GM19239 (cell line): ENCODE measurements at places on chromosomes 4 and X.

GRCh38 chrX:105228602-105229001 is 8.1 kb upstream of the TEX13A start:
- no peak for DNase-seq

DNA sequence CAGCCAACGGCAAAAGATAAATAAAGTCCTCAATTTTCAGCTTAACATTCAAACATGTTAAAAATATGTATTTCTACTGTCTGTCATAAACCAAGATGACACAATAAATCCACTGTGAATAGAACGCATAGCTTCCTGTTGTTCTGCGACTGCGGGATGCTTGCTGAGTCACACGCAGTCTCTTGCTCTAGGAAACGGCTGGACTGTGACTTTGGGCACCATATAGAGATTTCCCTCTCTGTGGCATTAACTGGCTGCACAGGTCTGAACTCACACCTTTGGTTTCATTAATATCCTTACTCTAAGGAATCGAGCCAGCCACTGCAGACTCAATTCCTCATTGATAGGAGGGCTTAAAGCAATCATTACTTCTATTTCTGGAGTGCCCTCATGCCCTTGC is 8.4 kb downstream of the BEND4 start:
- DNase-seq = no peak

DNA sequence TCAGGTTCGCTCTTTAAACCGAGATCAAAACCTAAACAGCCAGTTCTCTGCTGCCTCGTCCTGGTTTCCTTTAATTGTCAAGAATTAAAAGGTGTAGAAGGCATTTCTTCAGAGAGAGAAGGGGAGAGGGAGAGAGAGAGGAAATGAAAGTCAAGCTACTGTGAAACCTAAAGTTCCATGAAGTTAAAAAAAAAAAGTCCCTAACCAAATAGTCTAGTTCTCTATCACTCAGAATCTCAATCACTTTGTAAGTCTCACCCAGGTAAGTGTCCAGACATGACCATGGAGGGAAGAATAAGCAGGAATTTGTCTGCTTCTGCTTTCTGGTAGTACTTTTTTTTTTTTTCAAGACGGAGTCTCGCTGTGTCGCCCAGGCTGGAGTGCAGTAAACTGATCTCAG is 18.8 kb upstream of the SMIM14 start:
- DNase-seq = no peak

DNA sequence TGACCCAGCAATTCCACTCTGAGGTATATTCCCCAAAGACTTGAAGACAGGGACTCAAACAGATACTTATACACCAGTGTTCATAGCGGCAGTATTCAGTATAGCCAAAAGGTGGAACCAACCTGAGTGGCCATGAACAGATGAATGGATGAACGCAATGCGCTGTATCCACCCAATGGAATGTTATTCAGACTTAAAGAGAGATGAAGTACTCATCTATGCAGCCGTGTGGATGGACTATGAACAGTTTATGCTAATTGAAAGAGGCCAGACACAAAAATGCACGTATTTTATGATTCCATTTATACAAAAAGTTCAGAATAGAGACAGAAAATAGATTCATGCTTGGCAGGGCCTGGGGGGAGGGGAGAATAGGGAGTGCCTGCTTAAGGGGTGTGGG is 26.3 kb downstream of the PRPS2 start:
- DNase-seq = no peak

GRCh38 chr4:7377223-7377865 is 57.4 kb downstream of the PSAPL1 start:
- no peak for DNase-seq

GRCh38 chrX:41178201-41178600 is 93.0 kb downstream of the USP9X start:
- no peak for DNase-seq

- DNase-seq = no peak
Measured at GRCh38 chr4:146246381-146246780, 32.0 kb downstream of the REELD1 start.

DNA sequence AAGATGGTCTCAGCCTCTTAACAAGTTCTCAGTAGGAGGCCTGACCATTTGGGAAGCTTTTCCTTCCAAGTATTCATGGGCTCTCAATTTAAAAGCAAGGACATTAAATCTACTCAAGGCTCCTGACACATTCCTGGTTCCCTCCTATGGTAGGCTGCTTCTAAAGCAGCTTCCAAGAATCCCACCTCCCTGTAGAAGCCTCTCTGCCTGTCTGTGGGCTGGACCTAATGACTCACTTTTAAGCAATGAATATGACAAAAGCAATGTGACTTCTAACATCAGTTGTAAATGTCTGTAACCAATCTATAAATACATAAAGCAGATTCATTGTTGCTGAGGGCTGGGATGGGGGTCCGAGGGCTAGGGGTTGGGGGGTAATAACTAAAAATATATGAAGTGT is 99.5 kb upstream of the FAM9B start:
- no peak for DNase-seq

DNA sequence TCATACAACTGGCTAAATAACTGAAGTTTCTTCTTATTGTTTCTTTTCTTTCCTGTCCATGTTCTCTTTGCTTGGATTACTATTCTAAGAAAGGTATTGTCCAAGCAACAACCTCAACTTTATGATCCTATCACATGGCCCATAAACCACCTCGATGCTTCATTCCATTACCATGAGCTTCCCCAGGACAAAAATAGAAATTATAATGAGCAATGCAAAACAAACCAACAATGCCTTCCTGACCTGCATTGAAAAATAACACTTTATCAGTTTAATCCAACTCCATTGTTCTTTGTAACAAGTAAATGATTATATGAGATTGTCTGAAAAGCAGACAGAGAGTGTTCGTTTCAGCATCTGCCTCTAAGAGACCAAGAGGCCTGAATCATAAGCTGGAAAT is 148.8 kb downstream of the HS6ST2 start:
- DNase-seq = no peak

DNA sequence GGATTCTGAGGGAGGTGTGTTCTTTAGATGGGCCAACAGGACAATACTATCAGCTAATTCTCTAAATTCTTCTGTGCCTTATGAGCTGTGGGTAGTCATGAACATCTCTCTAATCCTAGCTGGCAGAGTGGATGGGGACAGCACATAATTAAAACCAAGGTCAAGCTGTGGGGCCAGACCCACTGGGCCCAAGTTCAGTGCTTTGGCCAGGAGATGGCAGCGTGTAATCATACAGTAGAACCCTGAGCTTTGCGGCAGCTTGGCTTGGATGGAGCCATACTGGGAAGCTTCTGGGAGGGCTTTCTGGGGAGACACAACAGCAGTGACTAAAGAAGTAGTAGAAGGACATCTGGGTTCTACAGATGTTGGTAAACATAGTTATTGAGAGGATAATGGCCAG is 140.3 kb upstream of the CXCL13 start:
- DNase-seq = no peak

DNA sequence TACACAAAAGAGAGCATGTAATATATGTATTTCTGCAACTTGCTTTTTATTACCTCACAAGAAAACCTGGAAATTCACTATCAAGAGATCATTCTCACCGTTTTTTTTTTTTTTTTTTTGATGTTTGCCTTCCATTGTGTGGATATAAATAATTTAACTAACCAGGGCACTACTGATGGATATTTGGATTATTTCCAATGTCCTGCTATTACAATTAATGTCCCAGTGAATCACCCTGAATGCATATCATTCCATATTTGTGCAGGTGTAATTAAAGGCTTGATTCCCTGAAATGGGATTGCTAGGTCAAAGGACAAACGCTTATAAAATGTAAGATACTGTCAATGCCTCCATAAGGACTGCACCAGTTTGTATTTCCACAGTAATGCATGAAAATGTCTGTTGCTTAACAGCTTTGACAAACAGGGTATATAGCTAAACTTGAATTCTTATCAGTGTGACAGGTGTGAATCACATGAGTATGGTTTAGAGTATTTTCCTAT is 87.8 kb downstream of the NCAPG start:
- DNase-seq = no peak

- DNase-seq = no peak
Measured at GRCh38 chr4:162700815-162701361, 465.8 kb downstream of the NAF1 start.

- DNase-seq = no peak
Measured at GRCh38 chr4:144204431-144204830, 63.9 kb upstream of the GYPA start.

- no peak for DNase-seq
Measured at GRCh38 chr4:4704267-4704666, 155.2 kb upstream of the MSX1 start.

DNA sequence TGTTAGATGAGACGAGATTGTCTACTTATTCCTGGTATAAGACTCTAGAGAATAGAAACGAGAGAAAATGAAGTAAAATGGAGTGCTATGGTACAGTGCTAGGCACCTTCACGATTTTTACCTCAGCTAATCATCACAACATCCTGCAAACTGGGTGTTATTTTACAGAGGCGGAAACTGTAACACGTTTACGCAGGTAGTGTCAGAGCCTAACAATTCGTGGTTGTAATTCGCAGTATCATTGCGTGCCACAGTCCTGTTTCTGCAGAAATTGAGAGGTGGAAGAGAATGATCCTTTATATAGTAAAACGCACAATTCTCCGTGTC is 383 bp upstream of the TBC1D19 start:
- DNase-seq = no peak
